A549 treated with GW870086 at 1 μM for 4 hours (cell line): ENCODE measurements at places on chromosomes 16 and 17. TPM values are rescaled to one million over a fixed set of nuclear protein-coding genes. Genes with fewer than 3 reads are reported as not detected.

Gene C17orf100
- 1.8 to 2.9 TPM (median 2.5 TPM) in 5 replicates for total RNA-seq

Gene APOBR
- total RNA-seq: 0.03 to 0.09 TPM (median 0.07 TPM) in 4 of 5 replicates, not detected in the other

Gene CLEC18A
- total RNA-seq: 0.11 to 0.25 TPM (median 0.20 TPM) in 5 replicates

Gene LITAFD
- not detected in 5 replicates for total RNA-seq

Gene KRTAP4-7
- total RNA-seq: not detected in 5 replicates

Gene POLR3K
- total RNA-seq: 33.2 to 39.5 TPM (median 36.1 TPM) in 5 replicates

Gene TSPOAP1
- total RNA-seq: not detected in 5 replicates

Gene KRT36
- 0.07 TPM in 1 of 5 replicates, not detected in the others for total RNA-seq
